ENCODE measurements at places on chromosomes 1 and 21.

GRCh38 chr1:26003756-26004155 lies 5.9 kb upstream of the PAFAH2 start:
- DNase-seq = no peak

DNA sequence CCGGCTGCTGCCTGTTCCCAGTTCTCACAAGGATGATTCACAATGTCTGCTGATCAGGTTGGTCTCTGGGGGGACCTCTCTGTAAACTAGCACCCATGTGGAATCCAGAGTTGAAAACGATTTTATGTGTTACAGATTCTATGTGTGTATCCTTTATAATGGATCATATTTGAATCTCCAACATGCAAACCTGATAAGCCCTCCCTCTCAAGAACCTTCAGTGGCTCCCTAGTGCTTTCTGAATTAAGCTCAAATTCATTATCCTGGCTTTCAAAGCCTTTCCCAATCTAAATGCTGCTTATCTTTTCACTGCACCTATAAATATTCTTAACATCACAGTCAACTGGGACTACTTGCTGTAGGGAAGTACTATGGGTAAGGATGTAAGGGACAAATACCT lies 166.8 kb upstream of the USP24 start:
- DNase-seq = no peak

DNA sequence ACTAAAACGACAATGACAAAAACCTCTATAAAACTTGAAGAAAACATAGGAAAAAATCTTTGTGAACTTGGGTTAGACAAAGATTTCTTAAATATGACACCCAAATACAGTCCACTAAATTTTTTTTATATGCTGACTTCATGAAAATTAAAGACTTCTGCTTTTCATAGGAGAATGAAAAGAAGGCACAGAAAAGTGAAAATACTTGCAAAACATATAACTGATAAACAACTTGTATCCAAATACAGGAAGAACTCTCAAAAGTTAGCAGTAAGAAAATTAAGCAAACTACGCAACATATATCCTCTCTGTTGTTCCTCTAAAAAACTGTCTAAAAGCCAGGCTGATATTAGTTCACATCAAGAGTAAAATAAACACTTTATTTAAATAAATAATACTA lies 53.6 kb downstream of the KIFAP3 start:
- no peak for DNase-seq

- no peak for DNase-seq
Measured at GRCh38 chr21:16076465-16076864, 346.7 kb downstream of the USP25 start.

GRCh38 chr1:210394281-210394821 lies 65.6 kb downstream of the HHAT start:
- DNase-seq = no peak

DNA sequence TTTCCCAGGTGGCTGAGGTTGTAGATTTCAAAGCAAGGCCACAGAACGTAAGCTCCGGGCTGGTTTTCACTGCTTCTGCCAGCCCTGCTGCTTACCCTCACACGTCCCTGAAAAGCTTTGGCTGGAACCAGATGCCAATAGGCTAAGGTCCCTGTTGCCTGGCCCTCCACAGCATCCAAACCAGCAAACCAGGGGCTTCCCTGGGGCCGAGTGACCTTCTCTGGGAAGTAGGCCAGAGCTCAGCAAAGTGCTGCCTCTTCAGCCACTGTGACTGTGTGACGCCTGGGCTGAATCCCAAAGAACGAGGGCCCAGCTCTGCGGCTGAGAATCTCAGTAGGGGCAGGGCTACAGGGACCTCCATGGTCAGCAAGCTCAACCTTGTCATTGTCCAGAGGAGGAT lies 28.9 kb upstream of the RBM15 start:
- no peak for DNase-seq

DNA sequence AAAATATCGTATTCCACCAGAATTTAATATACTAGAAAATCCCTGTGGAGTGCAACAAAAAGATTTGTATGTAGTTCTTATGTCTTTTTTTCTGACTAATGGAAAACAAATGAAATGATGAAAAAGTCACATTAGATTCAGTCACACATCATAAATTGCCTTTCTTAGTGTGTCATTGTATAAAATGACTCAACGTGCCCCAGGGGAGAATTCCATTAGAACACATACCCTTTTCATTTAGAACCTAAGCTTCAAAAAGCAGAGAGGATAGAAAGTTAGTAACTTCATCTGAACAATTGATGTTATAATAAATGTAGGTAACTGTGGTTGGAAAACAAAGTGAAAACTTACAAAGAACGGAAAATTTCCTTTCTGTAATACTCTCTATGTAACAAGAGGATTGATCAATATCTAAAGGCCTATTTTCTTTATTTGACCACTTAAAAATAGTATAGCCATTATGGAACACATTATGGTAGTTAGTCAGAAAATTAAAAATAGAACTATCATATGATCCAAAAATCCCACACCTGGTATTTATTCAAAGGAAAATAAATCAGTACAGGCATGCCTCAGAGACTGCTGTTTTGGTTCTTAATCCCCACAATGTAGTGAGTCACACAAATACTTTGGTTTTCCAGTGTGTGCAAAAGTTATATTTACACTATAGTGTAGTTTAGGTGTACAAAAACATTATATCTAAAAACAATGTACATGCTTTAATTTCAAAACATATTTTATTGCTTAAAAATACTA lies 1016.1 kb downstream of the KCNT2 start:
- no peak for DNase-seq

GRCh38 chr21:28516021-28516420 lies 476.7 kb downstream of the LTN1 start:
- no peak for DNase-seq

All from NCI-H146 (cell line).